ENCODE measurements at places on chromosomes 2 and 18.

DNA sequence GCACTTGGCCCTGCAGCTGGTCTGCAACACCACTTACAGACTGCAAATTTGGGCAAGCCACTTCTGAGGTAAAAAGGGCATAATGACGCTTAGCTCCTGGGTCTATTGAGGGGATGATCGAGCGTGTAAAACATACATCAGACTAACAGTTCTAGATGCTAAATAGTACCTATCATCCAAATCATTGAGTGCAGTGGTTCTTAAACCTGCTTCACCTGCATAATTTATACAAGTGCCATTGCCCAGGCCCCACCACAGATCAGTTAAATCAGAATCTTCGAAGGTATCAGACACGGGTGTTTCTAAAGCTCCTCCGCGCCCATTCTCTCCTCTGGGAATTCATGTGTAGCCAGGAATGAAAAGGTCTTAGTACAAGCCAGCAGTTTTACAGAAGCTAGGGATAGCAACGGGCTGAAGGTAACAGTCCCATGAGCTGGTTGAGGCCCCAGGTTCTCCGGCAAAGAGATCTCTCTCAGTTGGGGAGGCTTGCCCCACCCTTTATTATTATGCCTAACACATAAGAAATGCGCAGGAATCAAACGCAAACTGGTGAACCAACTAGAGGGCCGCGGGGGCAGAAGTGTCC lies 737 bp upstream of the RNF181 start:
- DNase-seq = no peak

- DNase-seq = no peak
Measured at GRCh38 chr2:240762971-240763370, 57.0 kb downstream of the KIF1A start.

DNA sequence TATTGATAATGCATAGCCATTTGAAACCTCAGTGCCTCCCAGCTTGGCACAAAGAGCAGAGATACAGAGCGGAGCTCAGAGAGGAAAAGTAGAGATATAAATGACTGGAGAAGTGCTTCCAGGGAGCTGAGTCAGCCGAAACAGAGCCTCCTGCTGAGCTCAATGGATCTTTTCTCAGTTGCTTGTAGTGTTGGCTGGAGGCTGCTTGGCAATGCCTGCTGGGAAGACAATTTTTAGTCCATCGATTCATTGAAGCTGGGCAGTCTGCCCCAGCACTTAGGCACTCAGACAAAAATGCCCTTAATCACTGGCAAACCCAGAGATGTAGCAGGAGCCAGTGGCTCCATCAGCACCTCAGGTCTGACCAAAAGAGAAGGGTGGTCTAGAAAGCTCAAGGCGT lies 81.3 kb upstream of the SETBP1 start:
- DNase-seq = no peak

DNA sequence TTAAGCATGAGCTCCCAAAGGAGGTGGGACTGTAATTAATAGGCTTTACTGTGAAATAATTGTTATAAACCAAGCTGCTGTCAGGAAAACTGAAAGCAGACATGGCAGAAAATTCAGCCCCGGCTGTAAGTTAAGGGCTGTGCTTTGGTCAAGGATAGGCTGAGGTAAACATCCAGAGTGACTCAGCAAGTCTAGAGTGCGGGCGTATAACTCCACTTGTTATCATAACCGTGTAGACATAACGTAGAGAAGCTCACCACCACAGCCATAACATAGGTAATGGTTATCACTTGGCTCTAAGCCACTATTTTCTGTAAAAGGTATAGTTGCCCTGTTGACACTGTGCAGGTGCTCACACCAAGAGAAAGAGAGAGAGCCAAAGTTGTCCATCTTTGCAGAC lies 316.8 kb downstream of the DCDC2C start:
- DNase-seq = no peak

GRCh38 chr2:237919593-237919992 lies 47.2 kb upstream of the UBE2F start:
- no peak for DNase-seq

DNA sequence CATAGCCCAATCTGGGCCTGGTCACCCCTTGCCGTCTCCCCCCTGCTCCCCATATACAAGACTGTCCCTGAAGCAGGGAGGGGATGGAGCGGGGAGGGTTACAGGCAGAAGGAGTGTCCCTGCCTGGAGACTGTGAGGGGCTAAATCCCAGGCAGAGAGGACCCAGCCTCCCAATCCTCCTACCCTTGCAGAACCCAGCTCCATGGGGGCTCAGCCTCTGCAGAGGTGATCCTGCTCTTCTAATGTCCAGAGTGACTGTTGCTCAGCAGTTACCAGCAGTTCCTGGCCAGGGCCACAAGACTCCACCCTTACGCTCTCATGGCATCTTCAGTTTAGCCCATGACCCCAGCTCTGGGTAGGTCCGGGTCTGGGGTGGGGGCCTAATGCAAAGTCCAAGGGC lies 58.1 kb downstream of the COA5 start:
- no peak for DNase-seq

- no peak for DNase-seq
Measured at GRCh38 chr2:135248611-135249010, 196.5 kb downstream of the RAB3GAP1 start.

GRCh38 chr2:111046670-111047069 lies 74.0 kb upstream of the BCL2L11 start:
- DNase-seq = no peak

DNA sequence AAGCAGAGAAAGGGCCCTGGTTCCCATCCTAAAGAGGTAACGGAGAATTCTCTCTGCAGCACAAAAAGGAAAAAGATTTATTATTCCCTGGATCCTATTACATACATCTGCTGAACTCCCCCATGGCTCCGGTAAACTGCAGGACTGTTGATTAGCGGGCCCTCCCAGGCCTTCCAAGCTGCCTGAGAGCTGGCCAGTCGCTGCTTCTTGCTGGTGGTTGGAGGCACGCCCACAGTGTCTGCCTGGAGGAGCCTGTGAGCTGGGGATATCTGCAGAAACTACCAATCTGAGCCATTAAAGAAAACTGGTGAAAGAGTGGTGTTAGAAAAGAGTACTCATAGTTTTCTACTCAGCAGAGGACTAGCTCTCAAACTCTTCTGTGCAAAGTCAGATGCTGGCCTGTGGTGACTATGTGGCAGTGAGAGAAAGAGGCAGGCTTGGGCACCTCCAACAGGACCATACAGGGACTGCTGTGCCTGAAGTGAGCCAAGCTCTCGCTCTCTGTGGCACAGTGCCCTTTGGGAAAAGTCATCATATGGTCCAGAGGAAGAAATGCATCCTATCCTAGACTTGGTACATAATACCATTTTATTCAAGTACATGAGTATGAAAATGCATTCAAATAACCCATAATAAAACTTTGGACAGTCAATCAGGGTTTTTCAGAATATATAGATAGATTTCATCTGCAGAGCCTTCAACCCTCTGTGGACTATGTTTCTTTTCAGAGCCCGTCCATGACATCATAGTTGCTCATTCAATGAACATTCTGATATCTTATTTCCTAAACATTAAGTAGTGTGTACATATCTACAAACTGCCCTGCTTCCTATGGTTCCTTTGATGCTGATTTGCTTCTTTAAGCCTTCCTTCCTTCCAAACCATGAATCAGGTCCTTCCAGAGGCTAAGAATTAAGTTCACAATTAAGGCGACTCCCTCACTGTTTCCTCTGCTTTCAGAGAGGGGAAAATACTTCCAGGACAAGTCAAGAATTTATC lies 242.0 kb upstream of the LYPD1 start:
- no peak for DNase-seq

DNA sequence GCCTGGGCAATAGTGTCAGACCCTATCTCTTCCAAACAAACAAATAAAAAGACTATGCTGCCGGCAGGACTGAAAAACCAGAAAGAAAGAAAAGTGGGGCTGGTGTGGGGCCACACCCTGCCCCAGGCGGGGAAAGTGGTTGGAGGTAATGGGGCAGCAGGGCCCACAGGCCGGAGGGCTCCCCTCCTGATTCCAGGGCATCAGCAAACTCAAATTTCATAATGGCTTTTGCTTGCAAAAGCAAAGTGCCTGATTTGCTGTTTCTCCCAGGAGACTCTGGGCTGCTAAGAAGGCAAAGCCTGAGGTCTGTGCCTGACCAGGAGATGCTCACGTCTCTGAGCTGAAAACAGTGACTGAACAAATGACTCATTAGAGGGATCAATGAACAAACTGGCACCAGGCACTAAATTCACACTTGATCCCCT lies 121.9 kb downstream of the HDAC4 start:
- no peak for DNase-seq

DNA sequence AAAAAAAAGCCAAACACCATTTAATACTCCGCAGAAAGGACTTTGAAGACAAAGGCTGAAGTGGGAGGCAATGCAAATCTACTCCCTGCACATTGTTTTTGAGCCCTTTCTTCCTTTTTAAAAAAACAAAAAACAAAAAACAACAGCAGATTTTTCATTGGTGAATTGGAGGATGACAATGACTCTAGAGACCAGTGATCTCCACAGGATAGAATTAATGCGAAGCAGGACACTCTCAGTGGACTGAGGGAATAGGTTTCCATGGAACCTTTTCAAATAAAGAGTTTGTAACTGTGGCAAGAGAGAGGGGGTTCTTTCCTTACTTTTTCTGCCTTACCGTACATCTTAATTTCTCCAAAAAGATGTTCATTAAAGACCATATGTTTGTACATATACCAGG lies 371.0 kb downstream of the MEIS1 start:
- no peak for DNase-seq

DNA sequence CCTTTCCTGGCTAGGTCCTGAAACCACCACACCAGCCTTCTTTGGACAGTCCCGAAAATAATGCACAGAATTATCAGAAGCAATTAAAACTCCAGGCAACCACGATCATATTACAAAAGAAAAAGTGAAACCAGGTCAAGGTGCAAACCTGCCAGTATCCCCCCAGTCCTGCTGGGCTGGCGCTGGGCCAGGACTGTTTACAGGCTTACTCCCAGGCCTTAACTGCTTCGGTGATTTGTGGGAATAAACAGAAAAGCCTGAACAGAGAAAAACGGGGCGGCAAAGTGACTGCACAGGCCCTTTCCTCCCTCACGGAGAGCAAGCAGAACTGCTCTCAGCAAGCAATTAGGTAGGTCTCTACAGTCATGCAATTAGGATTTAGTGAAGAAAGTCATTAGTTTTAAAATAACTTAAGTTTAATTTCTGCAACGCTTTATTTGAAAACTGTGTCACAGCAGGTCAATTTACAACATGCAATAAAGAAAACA lies 1.3 kb downstream of the HDAC4 start:
- peak; percentile 71 for DNase-seq

DNA sequence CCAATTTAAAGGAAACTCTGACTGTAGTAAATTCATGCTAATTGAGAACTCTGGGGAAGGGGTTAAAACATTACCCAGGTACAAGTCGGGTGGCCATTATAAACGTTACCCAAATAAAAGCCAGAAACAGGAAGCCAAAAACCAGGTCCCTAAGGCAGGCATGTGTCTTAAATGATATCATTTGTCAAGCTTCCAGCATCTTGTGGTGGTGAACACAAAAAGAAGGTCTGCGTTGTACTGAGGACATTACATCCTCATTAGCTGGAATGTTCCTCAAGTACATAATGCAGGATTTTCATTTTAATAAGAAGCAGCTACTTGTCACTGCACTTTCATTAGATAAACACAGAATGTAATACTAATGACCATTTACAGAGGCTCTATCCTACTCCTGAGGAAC lies 10.9 kb downstream of the PTGR3 start:
- DNase-seq = no peak

DNA sequence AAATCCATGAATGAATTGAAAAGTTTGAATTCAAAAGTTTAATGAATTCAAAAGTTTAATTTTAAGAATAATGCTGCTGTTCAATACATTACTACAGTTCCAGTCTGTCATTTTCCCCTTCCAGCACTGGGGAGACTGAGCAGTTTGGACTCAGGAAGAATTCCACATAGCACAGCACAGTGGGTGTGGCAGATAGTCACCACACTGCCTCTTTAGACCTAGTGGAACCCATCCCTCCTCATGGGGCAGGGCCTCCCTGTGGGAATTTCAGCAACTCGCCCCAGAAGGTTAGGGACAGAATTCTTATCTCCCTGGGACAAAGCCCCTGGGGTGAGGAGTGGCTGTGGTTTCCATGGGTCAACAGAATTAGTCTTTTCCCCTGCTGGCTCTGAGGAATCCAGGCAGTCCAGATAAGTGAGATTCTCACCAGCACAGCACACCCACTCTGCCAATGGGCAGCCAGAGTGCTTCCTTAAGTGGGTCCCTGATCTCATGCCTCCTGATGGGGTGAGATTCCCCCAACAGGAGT lies 442.0 kb upstream of the SYT4 start:
- no peak for DNase-seq

- no peak for DNase-seq
Measured at GRCh38 chr18:25284861-25285550, 67.0 kb downstream of the ZNF521 start.

DNA sequence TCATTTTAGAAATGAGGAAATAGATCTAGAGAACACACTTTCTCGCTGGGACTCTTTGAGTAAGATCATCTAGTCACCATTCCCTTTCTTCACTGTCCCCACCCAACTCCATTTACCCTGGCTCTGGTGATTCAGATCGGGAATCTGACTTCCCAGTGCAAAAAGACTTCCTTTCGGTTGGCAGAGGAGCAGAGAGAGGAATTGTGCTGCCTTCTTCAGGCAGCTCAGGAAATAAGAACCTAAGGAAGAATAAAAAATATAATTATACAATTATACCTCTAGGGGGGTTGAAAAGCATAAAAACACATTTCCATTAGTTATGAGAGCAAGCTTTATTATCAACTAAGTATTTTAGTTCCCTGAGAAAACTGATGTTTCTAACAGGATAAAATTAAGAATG lies 9.3 kb upstream of the MPP4 start:
- no peak for DNase-seq

- DNase-seq = no peak
Measured at GRCh38 chr18:36501100-36501499, 203.6 kb downstream of the FHOD3 start.

GRCh38 chr2:1793868-1794445 lies 49.6 kb upstream of the PXDN start:
- peak; percentile 35 for DNase-seq

- no peak for DNase-seq
Measured at GRCh38 chr2:29401994-29402393, 286.8 kb downstream of the CLIP4 start.

DNA sequence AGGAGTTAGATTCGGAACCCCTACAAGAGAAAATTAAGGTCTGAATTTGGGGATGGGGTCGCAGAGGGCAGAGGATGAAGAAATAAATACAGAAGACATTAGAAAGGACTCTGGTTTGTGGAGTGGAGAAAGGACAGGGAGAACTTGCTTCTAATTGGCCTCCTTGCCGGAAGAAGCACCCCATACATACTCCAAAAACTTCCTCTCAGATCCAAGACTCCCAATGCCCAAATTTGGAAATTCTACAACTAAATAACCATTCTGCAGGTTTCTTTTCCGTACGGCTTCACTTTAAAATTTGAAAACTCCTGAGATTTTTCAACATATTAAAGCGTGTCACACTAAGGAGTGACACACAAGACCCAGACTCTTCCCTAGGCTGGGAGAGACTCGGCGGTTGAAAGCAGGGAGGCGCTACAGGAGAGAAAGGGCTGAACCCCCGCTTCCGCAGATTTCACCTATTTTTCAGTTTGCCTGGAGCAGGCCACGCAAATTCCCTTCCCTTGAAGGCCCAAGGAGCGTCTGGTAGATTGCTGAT lies 478 bp downstream of the CLHC1 start:
- DNase-seq = no peak

All from transverse colon (tissue), 4 donors.